ENCODE measurements at places on chromosomes 11 and 22.
A peak's percentile ranks its signal among the peaks of the same experiment; 100 is the strongest.

GRCh38 chr11:123437236-123437979 is 7.3 kb downstream of the GRAMD1B start:
- no peak for DNase-seq

- no peak for DNase-seq
Measured at GRCh38 chr11:68996376-68997123, 15.8 kb upstream of the MRGPRD start.

DNA sequence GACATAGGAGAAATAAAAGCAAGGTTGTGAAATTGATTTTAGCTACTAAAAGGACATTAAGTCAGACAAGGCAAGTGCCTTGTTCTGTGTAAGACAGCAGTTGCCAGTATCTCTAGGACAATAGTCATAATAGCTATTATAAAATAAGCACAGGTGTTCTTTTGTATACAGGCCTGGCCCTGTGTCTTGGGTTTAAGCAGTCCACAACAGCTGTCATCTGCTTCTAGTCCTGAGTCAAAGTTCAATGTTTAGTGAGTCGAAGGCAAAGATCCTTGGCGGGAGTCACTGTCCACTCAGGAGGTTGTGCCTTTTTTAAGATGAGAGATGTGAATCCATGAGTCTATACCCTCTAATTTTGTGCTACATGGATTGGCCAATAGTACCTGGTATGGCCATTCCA is 79.5 kb downstream of the SC5D start:
- no peak for DNase-seq

GRCh38 chr11:75878933-75879332 is 63.9 kb downstream of the UVRAG start:
- no peak for DNase-seq

DNA sequence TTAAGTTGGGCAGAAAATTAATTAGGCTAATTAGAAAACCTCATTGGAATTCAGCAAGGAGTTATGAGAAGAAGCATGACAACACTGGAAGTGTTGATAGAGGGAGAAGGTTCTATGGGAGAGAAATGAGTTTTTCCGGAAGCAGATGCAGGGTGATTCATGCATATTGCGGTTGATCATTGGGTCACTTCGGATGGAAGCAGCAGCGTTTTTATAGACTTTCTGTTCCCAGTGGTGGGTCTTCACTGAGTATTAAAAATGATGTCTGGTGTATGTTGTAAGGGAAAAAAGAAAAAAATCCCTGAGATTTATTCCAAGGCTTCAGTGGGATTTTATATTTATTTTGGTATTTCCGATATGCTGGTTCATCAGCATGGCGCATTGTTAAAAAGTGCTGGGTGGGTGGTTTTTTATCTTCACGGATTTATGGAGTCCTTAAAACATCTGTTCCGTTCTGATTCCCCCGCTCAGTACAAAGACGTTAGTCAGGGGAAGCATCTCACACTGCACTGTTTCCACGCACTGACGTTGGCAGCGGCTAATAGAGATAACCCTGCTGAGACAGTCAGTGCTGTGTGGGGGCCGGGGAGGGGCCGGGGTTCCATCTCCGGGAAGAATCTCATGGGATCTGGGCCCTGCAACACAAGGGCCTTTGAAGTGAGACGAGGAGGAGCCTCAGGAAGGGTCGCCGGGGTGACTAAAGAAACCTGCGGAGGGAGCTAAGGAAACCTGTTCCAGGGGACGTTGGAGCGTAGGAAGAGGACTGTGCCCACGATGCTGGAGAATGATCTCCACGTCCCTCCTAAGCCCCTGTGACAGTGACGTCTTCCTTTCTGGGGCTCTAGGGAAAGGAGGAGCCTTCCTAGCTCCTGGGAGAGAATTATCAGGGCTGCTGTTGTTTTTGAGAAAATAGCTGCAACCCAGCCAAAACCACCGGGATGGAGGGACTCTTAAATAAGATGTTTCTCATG is 390.0 kb downstream of the NTM start:
- DNase-seq, result no peak

GRCh38 chr11:68692115-68692514 is 7.8 kb downstream of the GAL start:
- DNase-seq, result no peak

DNA sequence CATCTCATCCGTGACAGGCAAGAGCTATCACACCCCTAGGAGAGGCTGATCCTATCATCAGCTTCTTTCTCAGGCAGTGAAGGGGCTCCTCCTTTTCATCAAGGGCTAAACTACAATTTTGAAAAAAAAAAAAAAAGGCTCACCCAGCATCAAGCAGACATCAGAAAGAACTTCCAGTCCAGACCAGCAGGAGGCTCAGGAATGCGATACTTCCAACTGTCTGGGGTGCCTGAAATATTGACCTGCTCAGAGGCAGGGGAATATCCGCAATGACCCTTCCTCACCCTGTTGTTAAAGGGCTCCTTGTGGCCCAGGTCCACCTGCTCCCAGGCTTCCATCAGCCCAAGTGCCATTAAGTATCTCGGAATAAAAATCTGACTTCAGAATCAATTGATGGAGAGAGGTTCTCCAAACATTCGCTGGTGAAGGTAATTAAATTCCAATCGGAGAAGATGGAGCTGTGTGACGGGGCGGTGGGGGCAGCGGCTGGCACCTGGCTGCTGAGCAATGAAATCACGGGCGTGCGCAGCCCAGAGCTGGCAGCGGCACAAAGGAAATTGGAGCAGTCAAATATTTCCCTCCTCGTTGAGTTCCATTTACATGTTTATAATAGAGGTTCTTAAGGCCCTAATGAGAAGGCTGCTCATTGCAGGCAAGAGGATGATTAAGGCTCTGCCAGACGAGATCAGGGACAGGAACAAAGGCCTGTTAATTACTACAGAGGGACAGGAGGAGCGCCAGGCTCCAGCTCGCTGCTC is 69.0 kb upstream of the THY1 start:
- DNase-seq, result peak; percentile 51

DNA sequence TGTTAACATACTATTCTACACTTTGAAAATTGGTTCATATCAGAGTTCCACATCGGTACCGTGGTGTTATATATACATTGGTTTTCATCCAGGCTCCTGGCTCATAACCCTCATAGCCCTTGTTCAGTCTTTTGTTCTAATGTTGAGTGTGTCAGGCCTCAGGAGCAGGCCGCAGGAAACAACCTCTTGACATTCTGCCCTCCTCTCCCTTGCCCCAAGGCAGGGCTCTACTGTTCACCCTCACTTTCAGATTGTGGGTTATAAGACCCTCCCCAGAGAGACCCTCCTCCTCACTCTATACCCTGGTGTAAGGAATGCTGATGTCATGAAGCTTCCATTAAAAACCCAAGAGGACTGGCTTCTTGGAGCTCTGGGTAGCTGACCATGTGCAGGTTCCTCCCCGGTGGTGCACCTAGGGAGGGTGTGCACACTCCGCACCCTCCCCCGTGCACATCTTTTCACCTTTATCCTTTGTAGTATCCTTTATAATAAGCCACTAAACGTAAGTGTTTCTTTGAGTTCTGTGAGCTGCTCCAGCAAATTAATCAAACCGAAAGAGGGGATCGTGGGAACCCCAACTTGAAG is 12.1 kb downstream of the SSH3 start:
- no peak for DNase-seq

- no peak for DNase-seq
Measured at GRCh38 chr11:57164317-57164716, 17.4 kb upstream of the LRRC55 start.

- DNase-seq, result no peak
Measured at GRCh38 chr11:3901249-3902025, 46.0 kb downstream of the STIM1 start.

GRCh38 chr11:119434591-119435330 is 11.8 kb upstream of the THY1 start:
- DNase-seq, result no peak

DNA sequence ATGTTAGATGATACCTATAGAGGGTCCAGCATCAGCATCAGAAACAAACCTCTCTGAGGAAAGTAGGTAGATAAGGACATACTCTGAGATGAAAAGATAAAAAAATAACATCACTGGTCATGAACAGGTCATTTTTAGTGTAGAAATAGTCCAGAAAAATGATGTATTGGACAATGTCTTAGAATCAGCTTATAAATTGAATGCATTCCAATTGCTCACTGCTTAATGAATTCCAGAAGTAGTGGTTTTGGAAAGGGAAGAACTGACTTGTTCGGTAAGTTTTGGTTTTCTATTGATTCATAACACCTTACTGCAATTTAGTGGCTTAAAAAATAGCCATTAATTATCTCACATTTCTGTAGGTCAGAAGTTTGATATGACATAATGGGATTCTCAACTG is 929.5 kb upstream of the CCDC90B start:
- no peak for DNase-seq

DNA sequence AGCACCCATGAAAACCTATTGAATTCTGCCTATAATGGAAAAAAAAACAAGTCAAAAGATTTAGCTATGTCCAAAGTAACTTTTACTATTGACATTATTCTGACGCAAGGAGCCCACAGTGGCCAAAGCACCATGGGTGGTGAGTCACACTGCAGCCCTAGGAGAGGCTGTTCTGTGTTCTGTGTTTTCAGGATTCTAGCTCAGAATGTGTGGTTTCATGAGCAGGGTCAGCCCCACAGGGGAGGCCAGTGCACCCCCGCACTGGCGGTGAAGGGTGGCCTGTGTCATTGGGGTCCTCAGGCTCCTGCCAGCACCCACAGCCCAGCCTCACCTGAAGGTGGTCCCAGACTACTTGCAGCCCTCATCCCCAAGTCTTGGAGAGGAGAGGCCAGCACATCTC is 112.2 kb downstream of the BRD1 start:
- DNase-seq, result no peak

DNA sequence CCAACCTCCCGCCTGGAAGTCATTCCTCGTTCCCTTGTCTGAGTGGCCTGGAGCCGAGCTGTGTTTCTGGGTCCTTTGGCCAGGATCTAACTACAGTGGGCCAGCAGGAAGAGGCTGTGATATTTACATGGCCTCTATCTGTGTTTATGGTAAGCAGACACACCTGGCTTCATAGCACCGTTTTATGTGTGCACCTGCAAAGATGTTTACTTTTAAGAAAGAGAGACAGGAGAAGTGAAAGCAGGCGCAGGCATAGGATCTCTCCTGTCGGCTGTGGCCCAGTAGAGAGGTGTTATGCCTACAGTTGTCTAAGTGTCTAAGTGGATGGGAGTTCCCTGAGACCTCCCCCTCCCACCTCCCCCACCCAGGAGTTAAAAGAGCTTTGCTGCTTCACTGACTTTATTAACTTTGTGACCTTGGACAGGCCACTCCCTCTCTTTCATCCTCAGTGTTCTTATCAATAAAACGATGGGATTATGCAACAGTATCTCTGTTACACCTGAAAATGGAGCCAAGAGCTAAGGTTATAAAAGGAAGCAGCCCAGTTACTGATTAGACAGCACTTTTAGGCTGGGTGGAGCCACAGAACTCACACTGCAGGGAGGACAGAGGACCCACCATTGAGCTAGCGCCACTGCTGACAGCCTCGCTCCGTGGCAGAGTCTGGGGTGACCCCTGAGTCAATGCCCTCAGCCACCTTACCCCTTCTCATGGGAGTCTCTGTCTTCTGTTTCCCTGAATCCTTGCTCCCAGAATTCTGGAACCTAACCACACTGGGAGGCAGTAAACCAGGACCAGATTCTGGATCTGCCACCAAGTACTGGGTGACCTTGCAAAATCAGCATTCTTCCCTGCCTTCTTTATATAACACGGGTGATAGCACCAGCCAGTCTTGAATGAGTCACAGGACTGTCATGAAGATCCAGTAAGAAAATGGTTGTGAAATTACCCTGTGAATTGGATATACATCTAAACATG is 22.0 kb downstream of the ST14 start:
- DNase-seq, result peak; percentile 42

DNA sequence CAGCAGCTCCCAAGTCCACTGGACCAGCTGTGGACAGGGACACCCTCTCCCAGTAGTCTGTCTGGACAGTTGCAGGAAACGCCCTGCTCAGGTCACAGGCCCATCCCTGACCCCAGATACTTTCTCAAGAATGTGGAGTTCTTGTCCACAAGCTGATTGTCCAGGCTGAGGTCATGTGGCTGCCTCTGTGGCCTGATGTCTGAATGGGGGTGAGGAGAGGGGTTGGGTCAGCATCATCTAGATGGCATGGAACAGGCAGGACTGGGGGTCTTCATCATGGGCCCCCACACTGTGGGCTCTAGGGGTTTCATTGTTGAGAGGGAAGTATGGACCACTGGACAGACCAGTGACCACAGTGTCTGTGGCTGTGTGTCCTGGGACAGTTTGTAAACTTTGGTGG is 1015.0 kb downstream of the TBC1D22A start:
- no peak for DNase-seq

- DNase-seq, result no peak
Measured at GRCh38 chr22:49929211-49929979, 11.0 kb downstream of the CRELD2 start.

GRCh38 chr11:27754035-27755017 is 54.1 kb upstream of the BDNF start:
- no peak for DNase-seq

GRCh38 chr11:11313426-11313825 is 39.6 kb downstream of the CSNK2A3 start:
- no peak for DNase-seq

GRCh38 chr11:46248289-46249102 is 29.0 kb upstream of the CREB3L1 start:
- DNase-seq, result no peak
